HuH-7.5 (cell line): ENCODE measurements at places on chromosomes 7 and 10.

DNA sequence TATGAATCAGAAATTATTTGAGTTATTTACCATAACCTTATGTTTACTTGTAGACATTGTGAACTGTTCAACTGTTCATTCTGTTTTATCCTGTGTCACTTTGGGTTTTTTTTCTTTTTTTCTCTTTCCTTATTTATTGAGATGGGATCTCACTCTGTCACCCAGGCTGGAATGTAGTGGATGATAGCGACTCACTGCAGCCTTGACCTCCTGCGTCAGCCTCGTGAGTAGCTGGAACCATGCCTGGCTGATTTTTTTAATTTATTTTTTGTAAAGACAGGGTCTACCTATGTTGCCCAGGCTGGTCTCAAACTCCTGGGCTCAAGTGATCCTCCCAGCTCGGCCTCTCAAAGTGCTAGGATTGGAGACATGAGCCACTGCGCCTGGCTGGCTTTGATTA is 97.1 kb downstream of the CSTF2T start:
- no peak for DNase-seq

DNA sequence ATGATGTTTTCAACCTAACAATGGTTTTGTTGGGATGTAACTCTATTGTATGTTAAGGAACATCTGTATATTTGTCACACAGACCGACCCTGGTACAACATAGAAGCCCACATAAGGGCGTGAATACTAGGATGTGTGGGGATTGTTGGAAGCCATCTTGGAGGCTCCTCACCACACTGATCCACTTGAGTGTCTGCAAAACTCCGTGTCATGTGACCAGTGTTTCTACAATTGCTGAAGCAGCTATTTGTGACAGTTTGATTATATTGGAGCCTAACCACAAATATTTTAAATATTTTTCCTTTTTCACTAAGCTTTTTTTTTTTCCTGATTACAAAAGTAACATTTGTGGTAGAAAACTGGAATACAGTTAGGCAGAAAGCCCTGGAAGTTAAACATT is 27.9 kb downstream of the RALA start:
- no peak for DNase-seq

DNA sequence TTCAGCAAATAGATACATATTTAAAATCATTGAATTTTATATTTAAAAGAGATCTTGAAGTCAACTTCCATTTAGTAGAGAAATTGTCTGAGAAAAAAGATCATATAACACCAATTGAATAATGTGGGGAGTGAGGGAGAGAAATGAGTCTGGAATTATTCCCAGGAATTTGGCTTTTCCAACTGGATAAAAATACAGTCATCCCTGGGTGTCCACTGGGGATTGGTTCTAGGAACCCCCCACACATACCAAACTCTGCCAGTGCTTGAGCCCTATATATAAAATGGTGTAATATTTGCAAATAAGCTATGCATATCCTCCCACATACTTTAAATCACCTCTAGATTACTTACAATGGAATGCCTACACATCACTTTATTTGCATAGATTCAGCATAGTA is 162.8 kb upstream of the SEMA3C start:
- DNase-seq = no peak

- DNase-seq = no peak
Observed at GRCh38 chr7:24830440-24831050, 73.3 kb upstream of the GSDME start.

DNA sequence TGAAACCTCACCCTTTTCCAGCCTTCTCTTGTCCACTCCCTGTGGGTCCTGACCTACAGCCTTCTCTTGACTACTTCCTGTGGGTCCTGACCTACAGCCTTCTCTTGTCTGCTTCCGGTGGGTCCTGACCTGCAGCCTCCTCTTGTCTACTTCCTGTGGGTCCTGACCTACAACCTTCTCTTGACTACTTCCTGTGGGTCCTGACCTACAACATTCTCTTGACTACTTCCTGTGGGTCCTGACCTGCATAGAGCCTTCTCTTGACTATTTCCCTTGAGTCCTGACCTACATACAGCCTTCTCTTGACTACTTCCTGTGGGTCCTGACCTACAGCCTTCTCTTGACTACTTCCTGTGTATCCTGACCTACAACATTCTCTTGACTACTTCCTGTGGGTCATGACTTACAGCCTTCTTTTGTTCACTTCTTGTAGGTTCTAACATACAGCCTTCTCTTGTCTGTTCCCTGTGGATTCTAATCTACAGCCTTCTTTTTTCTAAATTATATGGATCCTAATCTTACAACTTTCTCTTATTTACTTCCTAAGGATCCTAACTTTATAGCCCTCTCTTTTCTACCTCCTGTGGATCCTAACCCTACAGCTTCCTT is 36.5 kb downstream of the C10orf71 start:
- DNase-seq = no peak

- no peak for DNase-seq
Observed at GRCh38 chr7:43155636-43156035, 43.2 kb downstream of the HECW1 start.

DNA sequence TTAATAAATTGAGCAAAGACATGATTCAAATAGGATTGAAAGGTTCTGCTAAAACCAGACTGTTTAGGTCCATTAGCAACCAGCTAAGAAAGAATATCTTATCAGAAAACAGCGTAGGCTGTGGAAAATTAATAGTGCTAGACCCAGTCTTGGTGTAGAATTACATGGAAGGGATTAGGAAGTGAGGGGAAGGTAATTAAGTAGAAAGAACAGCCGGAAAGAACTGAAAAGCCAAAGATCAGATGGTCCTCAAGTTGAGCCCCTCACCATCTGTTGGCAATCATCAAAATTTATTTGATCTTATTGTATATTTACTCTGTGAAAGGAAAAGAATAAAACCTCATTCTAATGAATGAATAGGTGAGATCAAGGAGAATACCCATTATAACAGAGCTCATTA is 50.1 kb downstream of the COL1A2 start:
- DNase-seq = no peak

GRCh38 chr7:101519324-101520023 is 109.6 kb downstream of the MYL10 start:
- DNase-seq = no peak

DNA sequence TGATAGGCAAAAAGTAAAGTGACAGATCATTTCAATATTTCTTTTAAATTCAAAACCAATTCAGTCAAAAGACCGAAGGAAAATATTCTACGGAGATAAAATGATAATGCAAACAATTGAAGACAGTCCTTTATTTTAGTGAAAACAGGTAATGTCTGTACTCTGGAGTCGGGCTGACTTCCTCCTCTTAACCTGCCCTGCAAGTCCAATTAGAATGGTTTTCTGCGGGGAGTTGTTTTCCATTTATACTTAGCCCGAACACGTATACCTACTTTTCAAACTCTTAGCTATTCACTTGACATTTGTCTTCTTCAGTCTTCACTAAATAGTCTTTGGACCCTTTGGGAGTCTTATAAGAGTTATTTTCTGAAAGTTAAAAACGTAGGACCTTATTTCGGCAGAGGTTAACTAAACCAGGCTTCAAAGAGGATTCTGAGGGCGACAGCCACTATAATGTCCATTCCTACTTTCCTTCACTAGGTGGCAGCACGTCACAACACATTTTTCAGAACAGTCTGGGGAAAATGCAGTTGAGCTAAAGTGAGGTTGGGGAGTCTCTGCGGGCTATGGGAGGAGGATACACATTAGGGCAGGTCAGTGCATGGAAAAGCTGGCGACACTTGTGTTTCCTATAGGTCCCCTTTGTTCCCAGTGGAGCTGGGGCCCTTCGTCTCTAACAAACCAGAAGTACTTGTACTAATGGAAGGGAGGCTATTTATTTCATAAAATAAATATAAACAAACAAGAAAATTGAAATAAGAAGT is 472.0 kb downstream of the KCNMA1 start:
- DNase-seq = peak; percentile 11
